ENCODE measurements at places on chromosomes 12 and 14.

DNA sequence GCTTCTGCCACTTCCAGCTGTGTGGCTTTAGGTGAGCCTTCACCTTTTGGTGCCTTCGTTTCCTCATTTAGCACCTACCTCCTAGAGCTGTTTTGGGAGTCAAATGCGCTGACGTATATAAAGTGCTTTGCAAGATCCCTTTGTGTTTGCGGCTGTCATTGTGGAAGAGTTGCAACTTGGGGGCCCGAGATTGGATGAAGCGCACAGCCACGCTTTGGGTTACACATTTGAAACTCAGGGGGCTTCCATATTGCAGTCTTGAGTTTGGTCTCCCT is 636 bp upstream of the ARL6IP4 start:
- no peak for DNase-seq

DNA sequence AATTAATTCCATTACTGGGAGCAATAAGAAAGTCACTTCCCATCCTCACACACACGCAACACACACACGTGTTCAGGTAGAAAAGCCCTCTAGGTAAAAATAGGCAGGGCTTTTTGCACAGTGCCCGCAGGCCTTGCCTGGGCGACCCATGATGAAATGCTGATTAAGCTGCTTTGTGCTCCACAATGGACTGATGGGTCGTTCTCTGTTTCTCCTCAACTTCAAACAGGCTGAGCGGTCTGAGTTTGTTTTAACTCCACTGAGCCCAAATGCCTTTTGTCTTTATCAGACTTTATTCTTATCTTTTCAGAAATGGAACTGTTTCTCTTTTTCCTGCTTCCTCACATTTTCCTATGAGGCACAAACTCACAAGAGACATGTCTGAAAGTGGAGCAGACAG is 9.4 kb upstream of the DACT1 start:
- DNase-seq: no peak

DNA sequence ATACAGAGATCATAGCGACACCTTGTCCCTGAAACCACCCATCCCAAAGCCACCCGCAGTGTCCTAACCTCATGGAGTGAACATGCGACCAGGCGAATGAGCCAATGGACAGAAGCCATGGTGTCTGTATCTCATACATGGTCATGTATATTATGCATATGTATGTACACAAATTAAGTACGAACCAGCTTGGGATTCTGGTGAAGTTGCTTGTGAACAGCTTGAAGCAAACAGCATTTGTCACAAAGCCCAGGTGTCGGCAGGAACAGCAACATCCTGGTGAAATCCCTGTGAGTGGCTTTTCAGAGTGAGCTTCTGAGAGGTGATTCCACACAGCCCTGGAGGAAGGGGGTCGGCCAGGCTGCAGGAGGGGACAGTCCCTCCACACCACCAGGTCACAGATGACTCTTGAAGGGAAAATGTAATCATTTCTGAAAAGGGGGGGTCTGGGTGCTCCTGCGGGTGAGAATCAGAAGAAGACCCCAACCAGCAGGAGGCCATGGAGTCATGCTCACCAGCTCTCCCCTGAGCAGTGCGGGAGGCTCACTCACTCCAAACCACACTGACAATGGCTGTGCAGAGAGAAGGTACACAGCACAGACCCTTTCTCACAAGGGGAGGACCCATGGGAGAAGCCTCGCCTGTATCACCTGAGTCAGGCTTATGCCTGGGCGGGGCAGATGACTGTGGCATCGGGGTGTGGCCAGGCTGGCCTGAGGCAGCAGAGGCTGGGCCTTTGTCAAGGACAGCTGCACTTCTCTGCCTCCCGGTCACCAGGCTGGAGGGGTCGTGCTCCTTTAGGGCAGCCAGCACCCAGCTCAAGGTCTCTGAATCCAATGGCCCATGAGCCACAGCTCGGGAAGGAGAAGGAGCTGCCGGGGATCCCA is 14.3 kb downstream of the CHGA start:
- no peak for DNase-seq

DNA sequence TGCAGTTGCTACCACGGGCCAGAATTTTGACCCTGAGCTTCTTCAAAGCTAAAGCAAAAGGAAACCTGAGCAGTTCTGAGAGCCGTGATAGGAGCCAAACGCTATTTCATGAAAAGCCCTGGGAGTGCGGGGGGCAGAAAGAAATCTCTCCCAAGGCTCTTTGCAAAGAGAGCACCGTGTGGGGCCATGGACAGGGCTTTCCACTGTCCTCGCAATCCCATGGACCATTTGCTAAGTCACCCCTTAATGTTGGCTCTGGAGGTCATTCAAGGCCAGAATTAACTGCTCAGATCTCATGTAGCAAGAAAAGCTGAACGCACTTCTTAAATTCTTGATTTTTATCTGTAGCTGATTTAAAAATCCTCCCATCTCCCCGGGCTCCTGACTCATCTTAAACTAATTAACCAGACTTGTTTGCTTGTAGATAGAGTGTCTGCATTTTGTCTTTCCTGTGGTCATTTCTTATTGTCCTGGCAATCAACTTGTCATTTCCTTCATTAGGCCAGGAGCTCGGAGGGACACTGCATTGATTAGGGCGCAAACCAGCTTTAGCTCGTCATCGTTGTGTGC is 24.8 kb downstream of the CLSTN3 start:
- peak; percentile 11 for DNase-seq

- DNase-seq: no peak
Measured at GRCh38 chr14:29757711-29758233, 169.9 kb downstream of the PRKD1 start.

DNA sequence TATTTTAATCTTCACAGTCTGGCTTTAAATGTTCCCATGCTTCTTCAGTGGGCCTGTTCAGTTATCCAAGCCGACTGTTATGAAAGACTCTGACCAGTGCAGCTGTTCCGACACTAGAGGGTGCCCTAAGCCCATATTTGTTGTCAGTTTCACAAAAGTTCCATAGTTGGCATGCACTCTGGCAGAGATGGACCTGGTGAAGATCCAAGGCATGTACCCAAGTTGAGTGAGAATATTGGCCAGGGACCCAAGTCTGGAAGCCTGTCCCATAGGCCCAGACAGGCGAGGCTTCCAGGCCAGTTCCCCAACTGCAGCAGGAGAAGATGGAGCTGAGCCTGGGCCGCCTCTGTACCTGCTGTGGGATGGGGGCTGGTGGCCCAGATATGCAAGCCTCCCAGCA is 27.4 kb upstream of the GUCY2C start:
- peak; percentile 57 for DNase-seq

DNA sequence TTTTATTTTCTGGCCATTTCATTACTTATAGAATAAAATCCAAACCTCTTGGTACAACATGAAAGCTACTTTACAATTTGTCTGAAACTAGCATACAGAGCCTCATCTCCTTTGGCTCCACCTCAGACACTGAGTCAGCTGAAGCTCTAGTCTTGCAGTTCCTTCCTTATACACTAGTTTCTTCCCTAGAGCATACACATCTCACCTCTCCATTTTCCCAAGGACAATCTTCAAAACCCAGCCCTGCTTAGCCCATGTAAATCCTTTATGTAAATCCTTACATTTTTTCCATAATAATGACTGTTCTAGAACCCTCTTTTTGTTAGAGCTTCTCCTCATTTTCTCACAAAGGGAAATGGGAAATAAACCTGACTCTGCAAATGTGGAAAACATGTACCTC is 463.4 kb downstream of the SLC16A7 start:
- DNase-seq: peak; percentile 10

DNA sequence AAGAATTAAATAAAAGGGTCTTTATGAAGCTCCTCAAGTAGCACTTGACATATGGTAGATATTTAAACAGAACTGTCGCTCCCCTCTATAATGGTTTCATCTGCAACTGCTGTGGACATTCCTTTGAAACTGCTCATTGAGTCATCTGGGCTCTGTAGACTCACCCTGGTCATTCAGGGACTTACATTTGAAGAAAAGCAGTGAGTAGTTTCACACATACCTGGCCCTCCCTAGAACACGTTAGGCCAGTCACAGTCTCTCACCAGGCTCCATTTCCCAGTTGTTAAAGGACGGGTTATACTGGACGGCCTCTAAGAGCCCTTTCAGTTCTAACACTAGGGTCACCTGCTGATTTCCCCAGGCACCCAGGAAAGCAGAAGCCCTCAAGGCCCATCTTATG is 217.0 kb downstream of the BCL11B start:
- DNase-seq: no peak

GRCh38 chr12:6894321-6894720 is 10.3 kb upstream of the LRRC23 start:
- no peak for DNase-seq

DNA sequence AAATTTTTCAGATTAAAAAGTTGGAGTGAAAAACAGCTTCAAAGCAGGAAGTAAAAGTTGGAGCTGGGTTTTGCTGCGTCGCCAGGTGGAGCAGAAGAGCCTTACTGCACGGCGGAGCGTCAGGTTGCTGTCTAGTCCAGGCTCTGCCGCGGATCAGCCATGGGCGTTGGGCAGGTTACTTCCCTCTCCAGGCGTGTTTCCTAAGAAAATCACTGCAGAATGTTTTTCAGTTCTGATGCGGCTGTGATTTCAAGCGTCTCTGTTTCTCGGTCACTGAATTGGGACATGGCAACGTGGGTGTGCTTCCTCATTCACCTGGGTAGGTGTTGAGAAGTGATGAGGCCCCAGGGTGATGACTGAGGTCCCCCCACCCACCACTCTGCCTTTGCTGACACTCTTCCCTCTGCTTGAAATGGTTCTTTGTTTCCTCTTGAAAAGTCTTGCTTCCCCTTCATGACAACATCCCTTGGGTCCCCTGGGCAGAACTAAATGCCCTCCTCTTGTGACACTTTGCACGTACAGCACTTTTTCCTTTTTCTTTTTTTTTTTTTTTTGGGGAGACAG is 7.6 kb downstream of the EVL start:
- DNase-seq: no peak

DNA sequence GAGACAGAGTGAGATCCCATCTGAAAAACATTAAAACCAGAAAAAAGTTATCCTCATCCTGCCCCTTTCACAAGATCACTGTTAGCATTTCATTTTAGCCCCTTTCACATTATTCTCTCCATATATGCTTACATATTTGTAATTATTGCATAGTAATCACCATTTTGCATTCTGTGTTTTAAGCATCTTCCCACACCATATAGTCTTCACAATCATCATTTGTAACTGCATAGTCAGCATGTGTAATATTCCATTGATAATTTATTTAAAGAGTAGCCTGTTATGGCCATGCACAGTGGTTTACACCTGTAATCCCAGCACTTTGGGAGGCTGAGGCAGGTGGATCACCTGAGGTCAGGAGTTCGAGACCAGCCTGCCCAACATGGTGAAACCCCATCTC is 11.8 kb downstream of the PAPLN start:
- DNase-seq: no peak

- no peak for DNase-seq
Measured at GRCh38 chr12:78290606-78291345, 460.1 kb downstream of the NAV3 start.

DNA sequence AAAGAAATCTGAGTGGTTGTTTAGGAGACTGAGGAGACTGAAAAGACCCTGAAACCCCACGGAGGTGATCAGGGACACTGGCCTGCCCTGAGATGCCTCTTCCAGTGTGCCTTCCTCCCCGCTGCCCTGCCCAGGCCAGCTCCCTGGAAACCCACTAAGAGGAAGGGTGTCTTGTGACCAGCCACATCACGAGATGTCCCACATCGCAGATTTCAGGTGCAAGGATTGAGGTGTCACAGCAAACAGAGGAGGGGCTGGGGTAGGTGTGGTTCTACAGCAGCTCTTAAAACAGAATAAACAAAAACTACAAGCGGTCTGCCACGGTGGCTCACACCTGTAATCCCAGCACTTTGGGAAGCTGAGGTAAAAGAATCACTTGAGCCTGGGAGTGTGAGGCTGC is 184.3 kb upstream of the C14orf180 start:
- peak; percentile 22 for DNase-seq

DNA sequence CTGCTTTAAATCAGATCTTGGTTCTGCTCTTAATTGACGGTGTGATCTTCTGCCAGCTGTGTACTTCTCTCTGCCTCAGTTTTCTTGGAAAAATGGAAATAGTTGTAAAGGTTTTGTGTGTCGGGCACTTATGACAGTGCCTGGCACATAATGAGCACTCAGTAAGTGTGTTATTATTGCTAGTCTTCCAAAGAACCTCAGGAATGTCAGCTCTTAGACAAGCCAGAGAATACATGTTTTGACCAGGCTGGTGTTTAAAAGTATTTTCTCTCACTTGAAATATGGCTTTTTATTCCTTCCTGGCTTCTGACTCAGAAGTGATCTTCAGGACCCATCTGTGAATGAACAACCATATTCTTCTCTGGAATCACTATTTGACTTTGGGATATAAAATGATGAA is 304.1 kb downstream of the SNAPC1 start:
- no peak for DNase-seq

DNA sequence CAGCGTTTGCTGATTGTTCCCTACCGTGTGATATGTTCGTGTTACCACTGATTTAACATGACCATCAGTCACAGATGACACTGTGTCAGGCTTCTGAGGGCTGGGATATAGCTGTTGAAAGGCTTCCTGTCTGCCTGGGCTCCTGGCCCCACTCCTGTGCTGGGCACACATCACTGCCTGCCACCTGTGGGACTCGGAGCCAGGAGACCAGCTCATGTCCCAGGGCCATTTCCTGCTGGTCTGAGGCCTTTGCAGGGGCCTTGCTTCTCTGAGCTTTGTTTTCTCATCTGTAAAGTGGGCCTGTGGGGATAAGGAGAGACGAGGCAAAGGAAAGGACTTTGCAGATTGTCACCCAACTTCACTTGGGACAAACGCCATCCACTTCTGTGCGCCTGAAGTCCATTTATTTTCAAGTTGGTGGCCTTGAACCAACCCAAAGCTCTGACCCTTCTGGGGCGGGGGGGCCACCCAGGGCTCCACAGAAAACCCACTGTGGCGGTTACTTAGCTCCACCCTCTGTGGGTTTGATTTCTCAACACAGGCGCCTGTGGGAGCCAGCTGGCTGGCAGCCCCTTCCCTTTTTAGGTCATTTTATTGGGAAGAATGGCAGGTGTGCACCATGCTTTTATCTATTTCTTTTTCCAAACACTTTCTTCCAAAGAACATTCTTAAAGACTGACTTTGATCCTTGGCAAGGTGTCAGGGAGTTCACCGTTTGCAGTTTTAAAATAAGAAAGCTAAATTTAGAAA is 54.1 kb downstream of the BEGAIN start:
- DNase-seq: peak; percentile 19

GRCh38 chr12:69896653-69897381 is 71.8 kb downstream of the MYRFL start:
- peak; percentile 30 for DNase-seq

- DNase-seq: no peak
Measured at GRCh38 chr12:12398026-12398859, 41.4 kb downstream of the BORCS5 start.

DNA sequence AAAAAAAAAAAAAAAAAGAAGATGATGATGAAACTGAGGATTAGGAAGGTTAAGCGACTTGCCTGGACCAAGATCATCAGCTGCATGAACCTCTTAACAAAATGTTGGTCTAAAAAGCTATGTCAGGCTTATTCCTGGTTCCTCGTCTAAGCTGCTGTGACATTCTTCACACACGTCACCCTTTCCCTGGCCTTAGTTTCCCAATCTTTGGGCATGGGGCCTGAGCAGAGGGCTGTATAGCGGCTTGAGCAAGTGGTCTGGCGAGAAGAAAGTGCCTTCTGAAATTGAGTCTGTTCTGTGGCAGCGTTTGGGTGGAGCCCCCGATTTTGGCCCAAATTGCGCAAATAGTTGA is 58.7 kb upstream of the CCND2 start:
- no peak for DNase-seq
